Naive thymus-derived CD4-positive, alpha-beta T cell (primary cell): ENCODE measurements at places on chromosomes 3 and 15. TPM values are rescaled to one million over a fixed set of nuclear protein-coding genes. Genes with fewer than 3 reads are reported as not detected.
A peak's percentile ranks its signal among the peaks of the same experiment; 100 is the strongest.

- no peak for DNase-seq
Observed at GRCh38 chr3:112602217-112602838, 38.6 kb downstream of the CCDC80 start.

DNA sequence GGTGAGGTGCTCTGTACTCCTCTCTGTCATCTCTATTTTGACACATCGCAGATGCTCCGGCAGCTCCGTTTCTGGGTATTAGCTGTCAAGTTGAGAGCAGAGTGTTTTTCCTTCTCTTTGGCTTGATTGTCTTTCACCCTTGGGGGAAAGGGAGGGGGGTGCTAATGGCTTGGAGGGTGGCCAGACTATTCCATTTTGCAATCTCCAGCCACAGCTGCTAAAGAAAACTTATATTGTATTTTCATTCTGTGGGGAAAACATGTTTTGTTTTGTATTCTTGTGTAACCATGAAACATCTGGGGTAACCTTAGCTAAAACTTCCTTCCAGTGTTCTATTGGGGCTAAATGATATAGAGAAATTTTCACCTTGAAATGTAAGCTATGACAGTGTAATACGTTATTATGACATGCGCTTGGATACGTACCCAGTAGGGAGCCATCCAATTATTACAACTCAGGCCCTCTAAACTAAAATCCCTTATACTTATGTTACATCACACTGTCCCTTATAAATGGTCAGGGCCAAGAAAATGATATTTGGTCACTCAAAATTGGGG is 14.0 kb upstream of the LARP6 start:
- no peak for DNase-seq

- DNase-seq: no peak
Observed at GRCh38 chr15:98805434-98806274, 157.3 kb downstream of the IGF1R start.

GRCh38 chr3:181454451-181455027 is 257.2 kb upstream of the SOX2 start:
- no peak for DNase-seq

- no peak for DNase-seq
Observed at GRCh38 chr15:52737720-52738119, 52.4 kb downstream of the ONECUT1 start.

DNA sequence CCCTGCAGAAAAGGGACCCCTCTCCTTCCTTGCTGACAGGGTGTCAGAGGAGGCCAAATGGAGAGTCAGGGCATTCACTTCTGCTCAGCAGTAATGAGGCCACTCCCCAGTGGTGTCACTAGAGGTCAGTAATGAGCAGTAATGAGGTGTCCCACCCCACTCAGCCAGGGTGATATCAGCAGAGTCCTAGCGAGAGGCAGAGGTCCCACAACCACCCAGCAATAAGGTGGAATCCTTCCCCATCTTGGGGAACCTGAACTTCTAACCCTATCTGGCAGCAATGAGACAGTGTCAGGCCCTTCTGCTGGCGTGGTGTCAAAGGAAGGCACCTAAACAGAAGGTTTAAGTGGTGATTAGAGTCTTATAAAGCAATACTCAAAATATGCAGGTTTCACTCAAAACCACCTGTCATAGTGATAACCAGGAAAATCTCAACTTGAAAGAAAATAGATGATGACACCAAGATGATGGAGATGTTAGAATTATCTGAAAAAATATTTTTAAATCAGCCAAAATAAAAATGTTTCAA is 12.9 kb downstream of the OCA2 start:
- no peak for DNase-seq

- DNase-seq: no peak
Observed at GRCh38 chr3:126049289-126050049, 34.5 kb downstream of the SLC41A3 start.

DNA sequence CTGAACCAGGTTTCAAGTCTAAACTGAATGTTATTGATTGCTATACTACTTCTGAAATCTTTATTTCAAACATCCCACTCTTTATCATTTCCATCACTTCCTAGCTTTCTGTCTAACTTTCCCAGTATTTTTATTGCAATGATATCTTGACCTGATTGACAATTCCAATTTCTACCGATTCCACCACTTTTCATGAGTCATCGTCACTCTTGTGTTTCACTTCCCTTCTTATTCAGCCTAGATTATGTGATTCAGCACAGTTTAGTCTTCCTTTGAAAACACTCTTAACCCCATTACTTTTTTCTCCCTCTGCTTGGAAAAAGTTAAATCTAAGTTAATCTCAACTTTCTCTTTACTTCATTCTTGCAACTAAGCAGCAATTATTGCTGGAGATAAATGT is 62.6 kb downstream of the SLC7A14 start:
- no peak for DNase-seq

DNA sequence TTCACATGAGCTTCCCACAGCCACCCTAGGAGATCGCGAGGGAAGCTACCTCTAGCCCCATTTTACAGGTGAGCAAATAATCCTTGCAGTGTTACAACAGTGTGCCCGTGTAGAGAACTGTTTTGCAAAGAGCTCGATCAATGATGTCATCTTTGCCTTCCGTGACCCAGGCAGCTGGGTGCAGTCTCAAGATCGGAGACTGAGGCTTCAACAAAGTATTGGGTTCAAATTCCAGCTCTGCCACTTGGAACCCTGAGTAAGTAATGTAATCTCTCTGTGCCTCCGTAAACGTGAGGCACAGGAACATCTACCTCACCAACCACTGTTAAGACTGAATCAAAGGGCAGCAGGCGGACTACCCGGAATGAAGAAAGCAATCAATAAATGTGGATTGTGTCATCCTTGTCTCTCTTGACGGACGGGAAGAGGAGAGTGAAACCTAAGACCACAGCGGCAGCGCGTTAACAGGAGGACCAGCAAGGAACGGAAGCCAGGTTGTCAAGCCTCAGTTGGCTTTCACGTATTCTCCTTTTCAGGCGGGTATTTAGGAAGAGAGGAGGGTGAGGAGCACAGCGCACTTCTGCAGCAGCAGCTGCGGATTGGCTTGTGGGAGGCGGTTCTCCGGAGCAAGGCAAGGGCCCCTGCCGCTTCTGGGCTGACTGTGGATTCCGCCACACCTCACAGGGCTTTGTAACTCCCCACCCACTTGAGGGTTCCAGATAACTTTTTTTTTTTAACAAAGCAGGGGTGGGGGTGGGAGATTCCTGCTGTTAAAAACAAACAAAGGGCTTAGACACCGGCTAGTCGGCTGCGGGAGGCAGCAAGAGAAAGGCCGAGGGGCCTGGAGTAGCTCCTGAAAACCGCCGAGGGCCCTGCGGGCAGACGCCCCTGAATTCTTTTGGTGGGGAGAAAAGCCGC is 1.5 kb upstream of the SMAD3 start:
- no peak for DNase-seq

DNA sequence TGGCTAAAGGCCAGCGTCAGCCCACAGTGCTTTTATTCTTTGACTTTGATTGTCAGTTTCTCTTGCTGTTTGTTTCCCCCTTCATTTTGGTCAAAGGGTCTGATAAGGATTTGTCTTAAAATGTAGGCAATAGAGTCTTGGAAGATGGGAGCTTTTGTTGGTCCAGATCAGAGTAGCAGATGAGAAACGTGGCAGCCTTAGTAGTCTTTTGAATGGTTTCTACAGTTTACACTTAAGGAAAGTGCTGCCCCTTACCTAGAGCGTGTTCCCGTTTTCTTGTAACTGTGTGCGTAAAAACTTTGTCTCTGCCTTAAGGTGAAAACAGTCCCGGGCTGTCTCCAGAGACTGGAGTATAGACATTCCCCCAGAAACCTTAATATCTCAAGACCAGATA is 630 bp downstream of the LXN start:
- DNase-seq: no peak

GRCh38 chr3:127691974-127692373 is 19.2 kb downstream of the ABTB1 start:
- no peak for DNase-seq

The BBX gene
- 42.8 and 44.3 TPM in 2 replicates for total RNA-seq

DNA sequence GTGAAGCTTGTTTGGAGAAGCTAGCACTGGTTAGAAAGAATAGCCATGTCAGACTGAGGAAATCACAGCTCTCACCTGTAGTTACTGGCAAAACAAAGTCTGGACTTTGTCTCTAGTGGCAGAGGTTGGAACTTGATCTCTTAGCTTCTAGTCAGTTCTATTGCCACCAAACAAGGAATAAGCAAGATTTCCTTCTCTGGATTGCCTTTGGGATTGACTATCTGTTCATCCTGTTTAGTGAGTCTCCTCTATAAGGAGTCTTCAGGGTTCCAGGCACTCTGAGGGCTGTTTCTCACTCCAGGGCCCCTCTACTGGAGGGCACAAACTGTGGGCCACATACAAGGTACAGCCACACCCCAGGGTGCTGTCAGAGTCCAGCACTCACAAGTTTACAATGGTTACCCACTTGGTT is 426.6 kb upstream of the THBS1 start:
- DNase-seq: no peak

GRCh38 chr3:101836652-101837598 is 12.4 kb upstream of the NFKBIZ start:
- no peak for DNase-seq

DNA sequence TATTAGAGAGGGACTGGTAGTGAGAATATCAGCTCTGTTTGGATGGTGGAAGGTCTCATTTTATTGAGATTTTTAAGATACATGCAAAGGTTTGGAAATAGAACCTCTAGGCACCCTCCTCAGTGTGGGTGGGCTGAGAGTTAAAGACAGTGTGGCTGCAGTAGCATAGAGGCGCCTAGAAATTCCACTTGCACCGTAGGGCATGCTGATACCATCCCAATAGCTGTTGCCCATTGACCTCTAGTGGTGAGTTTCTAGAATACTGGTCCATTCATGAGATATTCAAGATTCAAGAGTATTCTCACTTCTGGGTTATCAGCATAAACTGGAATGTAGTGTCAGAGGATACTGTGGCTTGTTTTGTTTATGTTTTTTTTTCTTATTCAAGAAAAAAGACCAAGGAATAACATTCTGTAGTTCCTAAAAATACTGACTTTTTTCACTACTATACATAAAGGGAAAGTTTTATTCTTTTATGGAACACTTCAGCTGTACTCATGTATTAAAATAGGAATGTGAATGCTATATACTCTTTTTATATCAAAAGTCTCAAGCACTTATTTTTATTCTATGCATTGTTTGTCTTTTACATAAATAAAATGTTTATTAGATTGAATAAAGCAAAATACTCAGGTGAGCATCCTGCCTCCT is 87.2 kb downstream of the TGFBR2 start:
- DNase-seq: peak; percentile 63

DNA sequence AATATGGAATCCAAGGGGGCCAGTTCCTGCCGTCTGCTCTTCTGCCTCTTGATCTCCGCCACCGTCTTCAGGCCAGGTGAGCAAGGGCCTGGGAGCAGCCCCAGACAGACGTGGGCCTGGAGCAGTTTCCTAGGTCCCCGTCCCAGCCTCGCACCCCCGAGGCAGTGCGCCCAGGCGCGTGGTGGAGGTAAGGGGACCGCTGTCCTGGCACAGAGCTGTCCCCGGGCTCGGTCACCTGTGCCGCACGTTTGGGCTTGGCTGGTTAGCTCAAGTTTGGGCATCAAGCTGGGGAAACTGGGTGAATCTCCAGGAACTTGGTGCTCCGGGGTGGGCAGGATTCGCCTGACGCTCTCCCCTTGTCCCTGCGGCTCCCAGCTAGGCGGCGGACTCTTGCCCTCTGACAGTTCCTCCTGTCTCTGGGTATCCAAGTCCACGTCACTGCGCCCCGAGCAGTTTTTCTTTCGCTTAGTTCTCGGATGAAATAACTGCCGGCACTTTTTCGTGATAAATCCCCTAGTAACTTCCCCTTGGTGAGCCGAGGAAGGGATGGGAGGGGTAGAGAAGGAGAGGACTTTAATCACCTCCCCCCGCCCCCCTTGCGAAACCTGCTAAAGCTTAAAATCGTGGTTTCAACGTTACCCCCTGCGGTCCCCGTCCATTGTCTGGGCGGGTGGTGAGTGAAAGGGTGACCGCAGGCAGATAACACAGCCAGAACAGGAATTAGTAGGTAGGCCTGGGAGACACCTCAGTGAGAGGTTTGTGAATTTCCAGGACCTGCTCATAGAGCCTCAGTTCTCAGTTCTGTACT is 901 bp downstream of the ALCAM start:
- DNase-seq: peak; percentile 25

The ZDHHC19 gene
- not detected for total RNA-seq

DNA sequence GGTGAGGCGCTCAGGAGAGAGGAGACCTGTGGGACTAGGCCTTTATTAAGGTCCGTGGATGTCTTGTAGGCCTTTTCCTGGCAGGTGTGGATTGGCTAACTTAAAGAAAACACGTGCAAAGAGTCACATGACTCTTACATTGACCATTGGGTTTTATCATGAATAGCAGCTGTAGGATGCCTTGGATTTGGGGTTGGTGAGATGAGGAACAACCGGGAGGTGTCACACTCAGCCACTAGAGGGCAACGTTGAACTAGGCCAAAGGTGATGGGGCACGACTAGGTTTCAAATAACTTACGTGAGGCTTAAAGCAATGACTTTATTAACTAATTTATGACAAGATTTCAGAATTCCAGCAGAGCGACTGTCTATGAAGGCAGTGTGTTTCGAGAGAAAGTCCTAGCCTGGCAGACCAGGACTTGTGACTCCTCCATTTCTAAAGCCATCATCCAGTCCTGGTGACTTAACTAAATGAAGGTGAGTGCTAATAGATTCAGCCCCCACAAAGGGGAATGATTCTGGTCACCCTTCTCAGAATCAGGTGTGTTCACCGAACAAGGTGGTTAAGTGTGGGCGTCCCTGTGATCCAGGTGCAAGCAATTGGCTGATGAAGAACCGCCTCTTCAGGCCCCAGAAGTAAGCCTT is 345.6 kb downstream of the MCTP2 start:
- DNase-seq: no peak

The CHL1 gene
- not detected for total RNA-seq

The FBXO40 gene
- not detected for total RNA-seq

DNA sequence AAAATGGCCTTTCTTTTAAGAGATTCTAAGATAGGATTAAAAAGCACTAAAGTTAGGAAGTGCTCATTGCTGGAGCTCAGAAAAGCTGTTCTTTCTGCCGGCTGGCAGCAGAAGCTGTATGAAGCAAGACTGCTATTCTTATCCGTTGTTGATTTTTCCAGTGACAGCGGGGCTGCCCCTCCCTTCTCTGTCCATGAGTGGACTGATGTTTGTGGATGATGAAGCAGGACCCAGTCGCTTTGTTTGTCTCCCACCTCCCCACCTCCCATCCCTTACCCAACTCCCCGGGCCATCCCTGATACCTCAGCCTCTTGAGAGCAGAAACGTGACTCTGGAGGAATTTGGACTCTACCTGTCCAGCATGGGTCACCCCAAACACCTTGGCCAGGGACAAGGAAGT is 10.3 kb upstream of the MUSTN1 start:
- no peak for DNase-seq

GRCh38 chr3:52119099-52119498 is 35.1 kb downstream of the POC1A start:
- no peak for DNase-seq

The GOLGA8O gene
- total RNA-seq: 4.4 and 4.5 TPM in 2 replicates
